ENCODE measurements at places on chromosomes 3 and 15. TPM values are rescaled to one million over a fixed set of nuclear protein-coding genes. Genes with fewer than 3 reads are reported as not detected.
A peak's percentile ranks its signal among the peaks of the same experiment; 100 is the strongest.

The POLQ gene
- 0.84 TPM for polyA plus RNA-seq

- H3K36me3 ChIP-seq: peaks cover 5% of the 10 kb centered on the region
- no peak for DNase-seq
- no peak overlapping the region for H3K4me3 ChIP-seq
- no peaks in the 10 kb centered on the region for H3K27me3 ChIP-seq
These were observed 420.5 kb downstream of the EPHB1 start for GRCh38 chr3:135215516-135215915.

GRCh38 chr3:99686955-99687612 lies 48.7 kb downstream of the COL8A1 start:
- no peaks in the 10 kb centered on the region for H3K27me3 ChIP-seq
- DNase-seq: no peak
- no peaks in the 10 kb centered on the region for H3K36me3 ChIP-seq
- H3K4me1 ChIP-seq: no peaks in the 10 kb centered on the region
- no peak overlapping the region for H3K4me3 ChIP-seq
- H3K27ac ChIP-seq: no peak overlapping the region

DNA sequence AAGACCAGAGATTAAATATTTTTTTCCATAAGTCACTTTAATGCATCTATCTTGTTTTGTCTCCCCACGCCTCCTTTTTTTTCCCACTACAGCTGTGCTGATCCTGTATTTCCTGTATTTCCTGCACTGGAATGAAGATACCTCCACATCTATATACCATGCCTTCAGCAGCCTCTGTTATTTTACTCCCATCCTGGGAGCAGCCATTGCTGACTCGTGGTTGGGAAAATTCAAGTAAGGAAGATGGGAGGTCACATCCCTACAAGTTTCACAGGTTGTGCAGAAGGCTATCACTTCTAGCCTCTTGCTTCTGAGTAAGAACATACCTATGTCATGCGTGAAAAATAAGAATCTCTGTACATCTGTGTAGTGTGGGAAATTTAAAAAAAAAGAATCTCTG lies 3.1 kb downstream of the SLC15A2 start:
- no peaks in the 10 kb centered on the region for H3K36me3 ChIP-seq
- H3K27me3 ChIP-seq: no peaks in the 10 kb centered on the region
- no peak for DNase-seq
- no peak overlapping the region for H3K27ac ChIP-seq

DNA sequence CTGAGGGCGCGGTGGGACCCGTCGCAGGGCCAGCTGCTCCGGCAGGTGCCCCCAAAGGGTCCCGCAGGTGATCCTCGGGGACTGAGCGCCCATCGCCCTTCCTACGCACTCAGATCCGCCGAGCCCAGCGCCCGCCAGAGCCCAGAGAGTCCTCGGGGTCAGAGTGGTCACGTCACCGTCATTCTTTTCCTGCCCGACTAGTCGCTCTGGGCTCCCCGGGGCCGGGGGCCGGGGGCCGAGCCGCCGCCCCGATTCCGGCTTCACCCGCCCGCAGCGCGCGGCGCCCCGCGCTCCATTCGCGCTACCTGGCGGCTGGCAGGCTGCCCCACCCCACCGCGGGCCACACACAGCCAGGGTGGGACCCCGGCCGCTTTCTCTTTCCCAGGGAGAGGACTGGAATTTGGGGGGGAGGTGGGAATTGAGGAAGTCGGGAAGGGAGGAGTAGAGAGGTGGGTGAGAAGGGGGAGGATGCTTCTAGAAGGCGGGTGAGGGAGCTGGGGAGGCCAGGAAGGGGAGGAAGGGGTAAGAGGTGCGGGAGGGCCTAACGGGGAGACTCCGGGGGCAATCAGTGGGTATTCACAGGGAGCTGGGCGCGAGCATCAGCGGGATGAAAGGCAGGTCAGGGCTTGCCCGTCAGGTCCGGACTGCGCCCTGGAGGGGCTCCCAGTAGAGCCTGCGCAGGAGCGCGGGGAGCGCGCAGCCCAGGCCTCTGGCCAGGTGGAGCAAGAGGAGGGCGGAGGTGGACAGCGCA lies 36.1 kb upstream of the EPHB3 start:
- H3K27ac ChIP-seq: no peak overlapping the region
- H3K36me3 ChIP-seq: peaks cover 3% of the 10 kb centered on the region
- H3K4me3 ChIP-seq: peak overlapping the region; percentile 81
- H3K27me3 ChIP-seq: peaks cover 11% of the 10 kb centered on the region
- no peak for DNase-seq

The TRH gene
- polyA plus RNA-seq: not detected

DNA sequence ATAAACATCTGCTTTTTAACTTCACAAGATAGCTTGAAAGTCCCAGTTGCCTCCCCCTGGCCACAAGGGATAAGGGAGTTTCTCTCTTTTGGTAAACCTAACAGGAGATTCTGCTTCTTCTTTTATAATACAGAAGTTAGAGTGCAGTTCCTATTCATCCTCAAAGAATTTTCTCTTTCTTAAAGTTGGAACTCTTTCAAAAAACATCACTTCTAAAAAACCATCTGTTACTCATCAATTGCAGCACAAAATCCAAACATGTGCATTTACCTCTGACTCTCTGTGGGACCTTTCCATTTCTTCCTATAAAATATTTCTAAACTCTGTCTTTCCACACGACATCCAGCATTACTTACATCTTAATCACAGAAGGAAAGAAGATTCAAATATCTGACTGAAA lies 5.1 kb downstream of the DPH6 start:
- H3K27me3 ChIP-seq: peaks cover 9% of the 10 kb centered on the region
- no peak overlapping the region for H3K27ac ChIP-seq
- peaks cover 8% of the 10 kb centered on the region for H3K36me3 ChIP-seq

GRCh38 chr15:82712036-82712435 lies 2.4 kb upstream of the AP3B2 start:
- H3K4me3 ChIP-seq: no peak overlapping the region
- peaks cover 2% of the 10 kb centered on the region for H3K27me3 ChIP-seq
- no peak overlapping the region for H3K27ac ChIP-seq
- no peak for DNase-seq

The DNASE1L3 gene
- polyA plus RNA-seq: 0.40 TPM

DNA sequence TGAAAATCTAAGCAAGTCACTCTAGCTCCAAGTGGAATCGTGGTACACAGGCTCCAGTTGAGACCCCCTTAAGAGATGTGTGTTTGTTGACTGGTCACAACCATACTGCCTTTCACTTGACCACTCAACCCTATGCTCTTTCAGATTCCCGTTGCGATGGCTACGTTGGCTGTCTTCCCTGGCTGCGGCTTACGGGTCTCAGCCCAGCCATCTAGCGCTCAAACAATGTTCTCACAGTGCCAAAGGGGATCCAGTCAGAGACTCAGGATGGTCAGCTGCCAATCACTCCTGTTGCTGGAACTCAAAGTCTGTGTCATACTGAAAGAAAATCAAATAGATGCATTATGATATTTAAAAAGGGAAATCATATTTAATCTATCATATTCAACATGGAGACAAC lies 237.6 kb downstream of the ITPR1 start:
- peaks cover 24% of the 10 kb centered on the region for H3K36me3 ChIP-seq
- H3K4me1 ChIP-seq: peaks cover 11% of the 10 kb centered on the region
- no peak overlapping the region for H3K4me3 ChIP-seq
- no peak overlapping the region for H3K27ac ChIP-seq
- DNase-seq: no peak

DNA sequence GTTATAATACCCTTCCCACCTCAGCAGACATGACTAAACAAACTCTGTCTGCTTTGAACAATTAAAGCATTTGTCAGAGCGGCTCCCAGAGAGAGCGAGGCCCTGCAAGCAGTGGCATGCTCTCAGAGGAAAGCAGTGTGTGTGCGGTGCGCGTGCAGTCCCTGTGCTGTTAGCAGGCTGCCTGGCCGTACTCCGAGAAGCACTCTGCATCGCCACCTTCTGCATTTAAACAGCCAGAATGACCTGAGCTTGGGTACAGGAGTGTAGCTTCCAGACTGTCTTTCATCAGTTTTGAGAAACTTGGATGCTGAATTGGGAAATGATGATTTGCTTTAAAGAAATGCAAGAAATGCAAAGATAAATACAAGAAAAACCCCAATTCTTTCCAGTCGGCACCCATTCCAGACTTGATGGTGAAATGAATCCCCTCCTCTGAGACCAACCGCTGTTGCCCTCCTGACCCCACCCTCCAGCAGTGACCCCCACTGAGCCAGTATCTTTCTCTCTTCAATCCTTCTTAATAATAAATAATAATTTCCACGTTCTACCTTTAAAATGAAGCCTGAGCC lies 113.5 kb downstream of the VGLL4 start:
- H3K27ac ChIP-seq: no peak overlapping the region
- no peak for DNase-seq
- H3K4me1 ChIP-seq: peaks cover 17% of the 10 kb centered on the region
- peaks cover 1% of the 10 kb centered on the region for H3K27me3 ChIP-seq
- peaks cover 10% of the 10 kb centered on the region for H3K36me3 ChIP-seq

DNA sequence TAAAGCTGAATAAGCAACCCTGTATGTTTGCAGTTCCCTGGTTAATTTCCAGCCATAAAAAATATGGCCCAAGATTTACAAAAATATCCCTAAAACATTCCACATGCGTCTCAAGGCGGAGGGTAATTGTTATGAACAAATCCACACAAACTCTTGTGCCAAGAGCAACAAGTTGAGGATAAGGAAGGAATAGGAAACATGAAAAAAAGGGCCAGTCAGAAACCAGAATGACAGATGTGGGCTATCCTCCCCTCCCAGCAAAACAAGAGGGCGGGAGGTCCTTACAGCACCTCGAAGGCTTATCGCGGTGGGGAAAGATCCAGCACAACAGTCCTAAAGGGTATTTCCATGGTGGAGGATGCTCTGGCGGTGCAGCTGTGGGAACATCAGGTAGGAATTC lies 155.6 kb upstream of the HES1 start:
- no peak for DNase-seq
- no peaks in the 10 kb centered on the region for H3K36me3 ChIP-seq
- H3K27me3 ChIP-seq: no peaks in the 10 kb centered on the region
- no peaks in the 10 kb centered on the region for H3K4me1 ChIP-seq

The GOLGB1 gene
- 1.6 TPM for polyA plus RNA-seq
